ENCODE measurements at places on chromosomes 12 and 14.

DNA sequence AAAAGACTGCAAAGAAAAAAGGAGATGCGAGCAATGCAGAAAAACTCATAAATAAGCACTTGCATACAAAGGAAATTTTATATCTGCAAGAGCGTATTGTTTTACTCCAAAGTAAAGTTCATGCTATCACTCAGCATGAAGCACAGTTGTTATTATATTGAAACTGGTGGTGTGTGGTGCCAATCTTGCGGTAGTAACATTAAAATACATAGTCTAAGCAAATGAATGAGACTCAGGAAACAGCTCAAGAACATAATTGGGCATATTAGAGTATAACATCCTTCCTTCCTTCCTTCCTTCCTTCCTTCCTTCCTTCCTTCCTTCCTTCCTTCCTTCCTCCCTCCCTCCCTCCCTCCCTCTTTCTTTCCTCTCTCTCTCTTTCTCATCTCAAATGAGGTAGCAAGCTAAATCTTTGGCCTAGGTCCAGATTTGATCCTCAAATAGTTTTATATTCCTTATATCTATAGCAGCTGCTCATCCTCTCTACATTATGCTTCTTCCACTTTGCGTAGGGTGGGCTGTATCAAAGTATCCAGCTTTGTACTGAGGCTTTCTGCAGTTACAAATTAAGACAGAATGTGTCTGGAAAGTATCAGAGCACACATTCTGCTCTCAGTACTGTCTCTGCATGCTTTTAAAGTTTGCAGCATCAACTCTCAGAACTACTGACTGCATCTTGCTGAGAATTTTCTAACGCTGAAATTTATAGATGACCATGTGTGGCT lies 718.3 kb downstream of the RERGL start:
- no peak for DNase-seq

DNA sequence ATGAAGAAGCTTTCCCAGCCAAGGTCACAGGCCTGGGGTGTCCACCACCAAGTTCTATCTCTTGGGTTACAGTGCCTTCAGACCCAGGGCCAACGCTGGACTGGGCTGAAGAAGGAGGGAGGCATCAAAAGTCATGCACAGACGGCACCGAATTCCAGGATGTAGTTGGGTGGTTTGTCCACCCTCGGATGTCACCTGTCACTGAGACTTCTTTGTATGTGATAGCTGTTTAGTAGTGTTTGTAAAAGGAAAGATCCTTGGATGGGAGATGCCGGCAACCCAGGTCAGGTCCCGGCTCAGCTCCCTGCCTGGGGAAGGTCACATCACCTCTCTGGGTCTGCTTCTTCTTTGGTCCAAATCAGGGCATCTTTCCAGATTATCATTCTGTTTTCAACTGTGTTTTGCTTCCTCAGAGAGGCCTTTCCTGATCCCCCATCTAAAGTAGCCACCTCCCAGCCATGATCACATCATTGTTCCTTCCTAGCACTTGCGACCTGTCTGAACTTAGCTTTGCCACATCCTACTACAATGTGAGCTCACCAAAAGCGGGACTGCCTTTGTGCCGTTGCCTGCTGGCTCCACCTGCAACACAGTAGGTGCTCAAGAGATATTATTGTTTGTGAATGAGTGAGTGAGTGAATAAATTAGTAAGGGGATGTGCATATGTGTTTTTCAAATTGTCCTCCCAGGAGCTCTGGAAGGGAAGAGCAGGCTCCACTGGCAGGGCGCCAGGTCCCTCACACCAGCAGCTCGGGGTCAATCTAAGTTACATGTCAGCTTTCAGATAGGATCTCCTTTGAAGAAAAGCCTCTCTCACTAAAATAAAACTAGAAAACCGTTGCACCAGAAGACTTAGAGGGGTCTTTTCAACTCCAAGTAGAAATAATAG lies 2.1 kb downstream of the TSPAN11 start:
- DNase-seq = no peak

DNA sequence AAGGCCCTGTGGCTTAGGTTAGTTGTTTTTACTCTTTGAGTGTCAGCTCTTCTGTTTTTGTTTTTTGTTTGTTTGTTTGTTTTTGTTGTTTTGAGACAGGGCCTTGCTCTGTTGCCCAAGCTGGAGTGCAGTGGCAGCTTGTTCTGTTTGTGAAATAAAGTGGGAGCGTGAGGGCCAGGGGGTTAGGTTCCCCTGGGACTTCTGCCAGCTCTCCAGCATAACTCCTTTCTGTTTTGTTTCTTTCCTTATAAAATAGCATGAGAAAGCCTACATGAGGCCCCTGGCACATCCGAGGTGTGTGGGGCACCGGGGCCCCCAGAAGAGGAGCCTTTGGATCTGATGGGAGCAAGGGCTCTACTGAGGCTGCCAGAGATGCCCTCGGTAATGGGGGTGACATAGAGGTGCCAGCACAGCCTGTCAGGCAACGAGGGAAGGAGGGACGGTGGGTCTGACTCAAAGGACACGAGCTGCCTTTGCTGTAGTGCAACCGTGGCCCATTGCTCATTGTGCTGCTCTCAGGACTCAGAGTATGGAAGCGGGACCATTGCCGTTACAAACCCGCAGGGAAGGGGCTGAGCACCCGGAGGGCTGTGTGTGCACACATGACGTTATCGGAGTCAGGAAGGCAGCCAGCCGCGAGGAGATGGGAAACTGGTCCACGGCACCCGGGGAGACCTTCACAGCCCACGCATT lies 9.1 kb upstream of the SERPINA11 start:
- no peak for DNase-seq

DNA sequence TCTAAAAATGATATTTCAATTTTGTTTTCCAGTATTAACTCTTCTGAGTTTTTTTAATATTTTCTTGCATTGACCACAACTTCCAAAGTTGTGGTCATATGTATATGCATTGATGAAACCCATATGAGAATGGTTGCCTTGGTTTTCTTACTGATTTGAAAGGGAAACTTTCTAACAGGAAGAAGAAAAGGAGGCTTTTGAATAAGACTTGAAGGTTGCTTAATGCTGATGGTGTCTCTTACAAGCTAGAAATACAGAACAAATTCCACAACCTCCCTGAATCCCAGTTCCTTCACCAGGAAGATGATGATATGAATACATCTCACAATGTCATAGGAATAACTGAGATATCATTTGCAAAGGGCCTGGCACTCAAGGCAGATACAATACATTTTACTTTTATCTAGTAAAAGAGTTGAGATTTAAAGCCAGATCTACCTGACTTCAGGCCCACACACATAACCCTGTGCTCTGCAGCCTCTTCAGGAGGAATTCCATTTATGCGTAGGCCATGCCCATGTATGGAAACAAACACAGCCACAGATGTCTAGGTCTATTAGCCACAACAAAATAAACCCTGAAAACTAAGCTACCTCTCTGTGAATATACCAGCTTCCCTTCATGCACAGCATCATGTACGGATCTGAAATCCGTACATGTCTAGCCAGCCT lies 165.4 kb upstream of the PLEKHG7 start:
- DNase-seq = no peak

- no peak for DNase-seq
Measured at GRCh38 chr12:41221491-41221890, 33.4 kb downstream of the PDZRN4 start.

DNA sequence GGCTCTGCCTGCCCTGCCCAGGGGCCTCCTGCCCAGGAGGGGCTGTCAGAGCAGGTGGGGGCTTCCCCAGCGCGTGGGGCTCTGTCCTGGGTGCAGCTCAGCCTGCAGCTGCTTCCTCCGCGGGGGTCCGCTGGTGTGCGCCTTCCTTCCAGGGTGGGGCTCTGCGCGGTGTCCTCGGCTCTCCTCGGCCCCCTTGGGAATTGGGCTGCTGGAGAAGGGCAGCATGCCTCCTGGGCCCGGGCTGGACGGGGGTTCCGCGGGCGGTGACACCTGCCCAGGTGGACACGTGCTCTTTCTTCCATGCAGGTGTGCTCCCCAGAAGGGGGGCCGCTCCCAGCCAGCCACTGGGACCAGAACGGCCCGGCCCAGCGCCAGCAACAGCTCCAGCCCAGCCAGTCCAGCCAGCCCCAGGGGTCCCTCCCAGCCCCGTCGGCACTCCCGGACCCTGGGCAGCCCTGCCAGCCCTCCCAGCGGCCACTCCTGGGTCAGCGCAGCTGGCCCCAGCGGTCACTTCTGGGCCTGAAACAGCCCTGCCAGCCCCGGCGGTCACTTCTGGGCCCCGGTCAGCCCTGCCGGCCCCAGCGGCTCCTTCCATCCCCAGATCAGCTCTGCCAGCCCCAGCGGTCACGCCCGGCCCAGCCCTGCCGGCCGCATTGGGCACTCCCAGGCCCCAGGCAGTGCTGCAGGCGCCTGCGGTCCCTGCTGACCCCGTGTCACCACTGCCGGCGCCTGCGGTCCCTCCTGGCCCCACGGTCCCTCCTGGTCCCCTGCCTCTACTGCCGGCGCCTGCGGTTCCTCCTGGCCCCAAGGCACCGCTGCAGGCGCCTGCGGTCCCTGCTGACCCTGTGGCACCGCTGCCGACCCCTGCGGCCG lies 19.1 kb downstream of the FBRSL1 start:
- DNase-seq = no peak

DNA sequence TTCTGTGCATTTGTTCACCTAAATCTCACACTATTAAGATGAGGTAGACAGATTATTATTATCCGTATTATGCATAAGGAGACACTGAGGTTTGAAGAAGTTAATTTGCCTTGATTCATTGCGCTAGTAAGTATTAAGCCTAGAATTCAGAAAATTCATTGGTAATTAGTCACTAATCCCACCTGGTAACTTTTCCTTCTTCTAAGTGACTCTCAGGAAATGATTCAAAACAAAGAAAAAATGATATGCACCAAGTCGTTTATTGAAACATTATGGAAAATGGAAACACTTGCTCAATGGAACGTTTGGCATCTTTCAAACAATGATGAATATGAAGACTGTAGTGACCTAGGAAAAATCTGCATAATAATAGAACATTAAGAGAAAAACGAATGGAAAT lies 15.2 kb downstream of the RFX4 start:
- no peak for DNase-seq

- no peak for DNase-seq
Measured at GRCh38 chr14:64170181-64170580, 124.0 kb downstream of the ESR2 start.

DNA sequence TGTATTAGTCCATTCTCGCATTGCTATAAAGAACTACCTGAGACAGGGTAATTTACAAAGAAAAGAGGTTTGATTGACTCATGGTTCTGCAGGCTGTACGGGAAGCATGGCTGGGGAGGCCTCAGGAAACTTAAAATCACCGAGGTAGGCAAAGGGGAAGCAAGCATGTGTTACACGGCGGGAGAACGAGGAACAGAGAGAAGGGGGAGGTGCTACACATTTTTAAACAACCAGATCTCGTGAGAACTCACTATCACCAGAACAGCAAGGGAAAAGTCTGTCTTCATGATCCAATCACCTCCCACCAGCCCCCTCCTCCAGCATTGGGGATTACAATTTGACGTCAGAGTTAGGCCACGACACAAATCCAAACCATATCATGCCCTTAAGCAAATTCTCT lies 13.3 kb upstream of the MAX start:
- DNase-seq = no peak
